ENCODE measurements at places on chromosomes 4 and X.

GRCh38 chr4:87032884-87033533, 98.2 kb downstream of the AFF1 start:
- DNase-seq = no peak

- DNase-seq = no peak
Observed at GRCh38 chr4:83724485-83725335, 188.8 kb downstream of the GPAT3 start.

DNA sequence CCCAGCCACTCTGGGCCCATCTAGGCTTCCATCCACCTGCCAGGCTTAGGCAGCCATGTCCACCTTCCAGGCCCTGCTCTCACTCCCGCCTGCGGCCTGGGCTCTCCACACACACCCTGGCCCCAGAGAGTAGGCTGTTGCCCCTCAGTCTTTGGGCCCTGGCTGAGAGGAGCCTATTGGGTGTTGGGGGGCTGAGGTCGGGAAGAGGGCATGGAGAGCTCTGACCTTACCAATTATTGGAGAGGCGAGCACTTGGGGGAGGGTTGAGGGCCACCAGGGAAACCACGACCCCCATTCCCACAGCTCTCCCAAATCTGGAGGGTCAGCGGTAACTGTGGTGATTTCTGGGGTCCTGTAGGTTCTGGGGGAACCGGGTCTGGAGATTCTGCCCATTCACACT, 38.2 kb downstream of the HTRA3 start:
- no peak for DNase-seq

DNA sequence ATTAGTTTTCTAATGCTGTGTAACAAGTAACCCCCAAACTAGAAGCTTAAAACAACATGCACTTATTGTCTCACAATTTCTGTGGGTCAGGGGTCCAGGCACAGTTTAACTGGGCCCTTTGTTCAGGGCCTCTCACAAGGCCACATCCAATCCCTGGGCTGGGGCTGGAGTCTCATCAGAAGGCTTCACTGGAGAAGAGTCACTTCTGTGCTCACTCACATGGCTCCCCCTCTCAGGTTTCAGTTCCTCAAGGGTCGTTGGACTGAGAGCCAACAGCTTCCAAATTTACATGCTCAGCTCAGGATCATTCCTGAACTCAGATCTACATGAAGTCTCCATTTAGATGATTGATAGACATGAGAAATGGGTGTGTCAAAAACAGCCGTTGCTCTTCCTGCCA, 77.1 kb downstream of the EVC start:
- no peak for DNase-seq

DNA sequence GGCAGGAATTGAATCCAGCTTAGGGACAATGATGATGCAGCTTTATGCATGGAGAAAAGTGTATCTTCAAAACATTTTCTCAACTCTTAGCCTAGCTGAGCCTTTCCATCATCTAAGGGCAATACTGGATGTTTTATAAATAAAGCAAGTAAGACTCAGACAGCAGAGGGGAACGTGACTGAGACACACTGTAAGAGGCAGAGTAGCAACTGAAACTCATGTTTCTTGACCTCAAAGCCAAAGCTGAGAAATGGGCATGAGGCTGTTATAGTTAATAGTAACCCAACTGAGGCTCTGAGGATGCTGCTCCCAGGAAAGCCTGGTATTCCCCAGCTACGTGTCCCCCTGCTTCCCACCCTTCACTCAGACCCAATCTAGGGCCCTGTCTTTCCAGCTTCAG, 44.6 kb downstream of the ARHGEF9 start:
- no peak for DNase-seq

GRCh38 chr4:99033956-99034355, 38.4 kb downstream of the METAP1 start:
- no peak for DNase-seq

- DNase-seq = no peak
Observed at GRCh38 chrX:65723706-65724105, 56.3 kb downstream of the MSN start.

GRCh38 chr4:137200322-137200721, 332.0 kb downstream of the PCDH18 start:
- DNase-seq = no peak

DNA sequence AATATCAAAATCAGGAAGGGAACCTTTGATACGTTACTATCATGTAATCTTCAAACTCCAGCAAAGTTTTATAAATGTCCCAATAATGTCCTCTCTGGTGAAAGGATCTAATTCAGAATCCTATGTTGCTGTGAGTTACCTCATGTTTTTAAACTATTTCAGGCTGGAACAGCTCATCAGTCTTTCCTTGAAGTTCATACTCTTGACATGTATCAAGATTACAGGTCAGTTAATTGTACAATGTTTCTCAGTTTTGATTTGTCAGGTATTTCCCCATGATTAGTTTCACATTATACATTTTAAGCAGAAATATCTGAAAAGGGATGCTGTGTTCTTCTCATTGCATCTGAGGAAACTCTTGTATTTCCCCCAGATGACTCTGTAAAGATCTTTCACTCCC, 136.5 kb upstream of the HS3ST1 start:
- no peak for DNase-seq

DNA sequence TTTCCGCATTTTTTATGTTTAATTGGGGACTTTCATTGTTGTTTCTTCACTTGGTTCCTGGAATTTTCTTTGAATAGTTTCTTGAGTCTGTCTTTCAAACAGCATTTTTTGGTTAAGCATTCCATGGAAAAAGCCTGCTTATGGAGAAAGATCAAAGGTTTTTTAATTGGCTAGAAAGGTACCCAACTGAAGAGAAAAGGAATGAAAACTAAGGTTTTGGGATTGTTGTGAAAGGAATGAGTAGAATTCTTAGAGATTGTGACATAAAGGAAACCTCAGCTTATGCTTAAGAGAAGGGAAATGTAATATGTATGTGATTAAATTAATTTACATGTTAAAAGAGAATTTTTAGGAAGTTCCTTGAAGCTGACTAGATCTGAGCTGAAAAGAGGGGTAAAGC, 82.8 kb downstream of the CCKAR start:
- DNase-seq = no peak

All from stimulated activated effector memory CD8-positive, alpha-beta T cell treated with anti-CD3 and anti-CD28 coated beads, Interleukin-12 subunit alpha, Interleukin-12 subunit beta, amount 100 ng/mL, for 72 hours (primary cell).